Stimulated activated CD8-positive, alpha-beta memory T cell treated with anti-CD3 and anti-CD28 coated beads, Interleukin-7, amount 100 ng/mL, for 1 hour (primary cell): ENCODE measurements at places on chromosomes 2 and 18.

GRCh38 chr2:54411801-54412354, 44.2 kb upstream of the SPTBN1 start:
- no peak for DNase-seq

GRCh38 chr18:44590956-44591670, 89.6 kb upstream of the SETBP1 start:
- no peak for DNase-seq

DNA sequence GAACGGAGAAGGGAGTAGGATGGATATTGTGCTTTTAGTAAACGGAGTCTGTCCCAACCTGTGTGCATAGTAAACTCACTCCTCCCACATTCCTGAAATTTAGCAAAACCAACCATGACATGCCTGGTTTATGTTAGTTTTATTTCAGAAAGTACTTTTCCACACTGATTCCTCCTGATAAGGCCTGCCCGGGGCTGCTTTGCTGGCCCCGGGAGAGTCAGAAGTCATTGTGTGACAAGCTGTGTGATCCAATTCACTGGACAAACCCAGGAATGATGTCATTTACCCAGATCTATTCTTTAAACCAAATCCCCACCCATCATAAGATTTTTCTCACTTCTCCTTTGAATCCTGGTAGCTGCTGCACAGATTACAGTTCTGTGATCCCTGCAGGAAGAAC, 109.0 kb downstream of the SETBP1 start:
- DNase-seq: no peak

DNA sequence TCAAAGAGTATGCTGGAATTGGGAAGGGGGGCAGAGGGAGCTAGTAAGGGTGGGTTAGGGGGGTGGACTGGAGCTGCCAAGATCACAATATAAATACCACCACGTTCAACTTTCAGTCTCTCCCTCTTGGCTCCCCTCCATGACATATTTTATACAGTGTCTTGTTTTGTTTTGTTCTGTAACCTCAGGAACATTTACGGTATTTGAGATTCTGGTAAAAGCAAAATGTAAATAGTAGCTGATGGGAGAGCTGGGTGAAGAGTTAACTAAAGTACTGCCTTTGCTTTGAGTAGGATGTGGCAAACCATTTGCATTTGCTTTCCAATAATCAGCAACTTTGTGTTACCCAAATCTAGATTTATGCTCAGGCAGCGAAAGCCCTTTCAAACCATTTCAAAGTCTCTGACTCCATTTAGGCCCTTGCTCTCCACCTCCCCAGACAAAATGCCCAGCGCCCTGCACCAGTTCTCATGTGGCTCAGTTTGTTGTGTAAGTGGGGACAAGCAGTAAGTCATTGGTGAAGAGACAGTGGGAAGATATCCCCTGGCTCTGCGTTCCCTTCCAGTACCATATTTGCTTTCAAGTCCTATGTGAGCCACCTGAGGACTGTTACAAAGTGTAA, 17.4 kb downstream of the IRS1 start:
- DNase-seq: no peak
